Bronchial epithelial cell (primary cell): ENCODE measurements at places on chromosomes 12 and 14. TPM values are rescaled to one million over a fixed set of nuclear protein-coding genes. Genes with fewer than 3 reads are reported as not detected.

Gene B4GALNT1
- 0.13 TPM in 1 of 2 replicates, not detected in the other for total RNA-seq

Gene ADAM21
- total RNA-seq, result under 0.01 and 0.13 TPM in 2 replicates

Gene CLEC1A
- not detected in 2 replicates for total RNA-seq

Gene ENDOU
- total RNA-seq, result 0.38 TPM in 1 of 2 replicates, not detected in the other

Gene MRPL51
- 61.1 and 102 TPM in 2 replicates for total RNA-seq

Gene KRT2
- total RNA-seq, result not detected in 2 replicates
